Thoracic aorta (tissue), 2 donors: ENCODE measurements at places on chromosomes 6 and 20. TPM values are rescaled to one million over a fixed set of nuclear protein-coding genes. Genes with fewer than 3 reads are reported as not detected.

GRCh38 chr6:36327226-36327918, 9.3 kb downstream of the BNIP5 start:
- H3K27ac ChIP-seq: no peak overlapping the region
- no peaks in the 10 kb centered on the region for H3K27me3 ChIP-seq
- no peak for DNase-seq
- no peak overlapping the region for H3K4me3 ChIP-seq
- no peaks in the 10 kb centered on the region for H3K4me1 ChIP-seq

DNA sequence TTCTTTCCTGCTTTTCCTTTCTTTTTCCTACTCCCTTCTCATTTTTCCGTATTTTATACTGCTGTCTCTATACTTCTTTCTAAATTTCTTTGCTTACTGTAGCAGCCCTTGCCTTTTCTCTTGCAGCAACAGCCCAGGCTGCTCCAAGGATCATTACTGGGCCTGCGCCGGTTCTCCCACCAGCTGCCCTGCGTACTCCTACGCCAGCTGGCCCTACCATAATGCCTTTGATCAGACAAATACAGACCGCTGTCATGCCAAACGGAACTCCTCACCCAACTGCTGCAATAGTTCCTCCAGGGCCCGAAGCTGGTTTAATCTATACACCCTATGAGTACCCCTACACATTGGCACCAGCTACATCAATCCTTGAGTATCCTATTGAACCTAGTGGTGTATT, 148.8 kb downstream of the QKI start:
- no peaks in the 10 kb centered on the region for H3K4me1 ChIP-seq
- no peaks in the 10 kb centered on the region for H3K27me3 ChIP-seq
- no peaks in the 10 kb centered on the region for H3K36me3 ChIP-seq
- no peak for DNase-seq
- H3K27ac ChIP-seq: no peak overlapping the region

Gene PTCRA
- not detected for total RNA-seq

DNA sequence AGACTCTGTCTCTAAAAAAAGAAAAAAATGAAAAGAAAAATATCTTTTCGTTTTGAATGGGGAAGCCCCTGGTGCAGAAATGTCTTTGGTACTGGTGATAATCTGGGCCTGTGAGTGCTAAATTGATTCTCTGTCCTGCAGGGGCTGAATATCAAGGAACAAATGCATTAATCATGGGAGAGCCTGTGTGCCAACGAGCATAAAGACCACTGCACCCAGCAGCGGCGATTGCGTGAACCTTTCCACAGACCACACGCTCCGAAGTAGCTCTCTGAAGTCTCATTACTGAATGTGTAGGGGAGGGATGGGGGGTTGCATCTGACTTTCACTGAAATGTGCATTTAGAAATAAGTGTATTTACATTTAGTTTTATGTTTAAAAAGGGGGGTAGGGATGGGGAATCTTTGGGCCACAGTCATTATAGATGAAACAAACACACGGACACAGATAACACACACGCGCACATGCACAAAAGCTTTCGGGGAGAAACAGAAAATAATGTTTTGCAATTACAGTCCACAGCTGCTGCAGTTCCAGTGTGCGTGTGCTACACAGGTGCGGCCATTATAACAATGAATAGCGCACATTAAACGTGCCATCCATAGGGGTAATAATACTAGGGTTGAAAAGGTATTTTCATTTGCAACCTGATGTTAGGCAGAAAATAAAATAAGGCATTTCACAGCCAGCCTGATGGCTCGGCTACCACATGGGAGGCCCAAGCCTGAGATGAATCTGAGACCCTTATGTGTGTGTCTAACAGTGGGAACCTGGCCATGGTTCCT, 154.0 kb downstream of the MBOAT1 start:
- H3K4me1 ChIP-seq: no peaks in the 10 kb centered on the region
- H3K27me3 ChIP-seq: no peaks in the 10 kb centered on the region
- H3K4me3 ChIP-seq: no peak overlapping the region
- H3K36me3 ChIP-seq: no peaks in the 10 kb centered on the region

- H3K4me3 ChIP-seq: no peak overlapping the region
- no peaks in the 10 kb centered on the region for H3K36me3 ChIP-seq
- no peaks in the 10 kb centered on the region for H3K27me3 ChIP-seq
- no peak for DNase-seq
Measured at GRCh38 chr6:84151669-84152068, 75.8 kb downstream of the CEP162 start.

Gene ZC2HC1B
- total RNA-seq: not detected
